ENCODE measurements at places on chromosomes 5 and 9.

- no peak for DNase-seq
These were observed 56.7 kb downstream of the PIK3R1 start for GRCh38 chr5:68272289-68272688.

DNA sequence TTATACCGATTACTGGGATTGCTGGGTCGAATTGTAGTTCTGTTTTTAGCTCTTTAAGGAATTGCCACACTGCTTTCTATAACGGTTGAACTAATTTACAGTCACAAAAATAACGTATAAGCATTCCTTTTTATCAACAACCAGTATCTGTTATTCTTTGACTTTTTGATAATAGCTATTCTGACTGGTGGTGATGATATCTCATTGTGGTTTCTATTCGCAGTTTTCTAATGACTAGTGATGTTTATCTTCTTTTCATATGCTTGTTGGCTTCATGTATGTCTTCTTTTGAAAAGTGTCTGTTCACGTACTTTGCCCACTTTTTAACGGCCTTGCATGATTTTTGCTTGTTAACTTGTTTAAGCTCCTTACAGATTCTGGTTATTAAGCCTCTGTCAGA lies 74.4 kb downstream of the FAM174A start:
- DNase-seq = no peak

- DNase-seq = no peak
These were observed 21.1 kb downstream of the HMGXB3 start for GRCh38 chr5:150021491-150022157.

DNA sequence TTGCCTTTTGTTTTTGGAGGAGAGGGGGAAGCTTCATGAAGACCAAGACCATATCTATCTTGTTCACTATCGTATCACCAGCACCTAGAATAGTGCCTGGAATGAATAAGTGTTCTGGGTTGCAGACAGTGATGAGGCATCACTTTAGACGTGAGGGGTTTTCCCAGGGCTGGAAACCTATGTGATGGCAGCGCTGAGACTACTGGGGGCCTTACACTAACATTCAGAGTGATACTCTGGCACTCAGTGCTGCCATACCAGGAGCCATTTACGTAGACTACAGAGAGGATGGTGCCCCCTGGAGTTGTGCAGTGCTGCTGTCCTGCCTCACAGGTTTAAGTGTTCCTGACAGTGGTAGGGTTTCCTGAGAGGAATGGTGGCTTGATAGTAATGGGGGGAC lies 6.9 kb downstream of the CCL19 start:
- no peak for DNase-seq

DNA sequence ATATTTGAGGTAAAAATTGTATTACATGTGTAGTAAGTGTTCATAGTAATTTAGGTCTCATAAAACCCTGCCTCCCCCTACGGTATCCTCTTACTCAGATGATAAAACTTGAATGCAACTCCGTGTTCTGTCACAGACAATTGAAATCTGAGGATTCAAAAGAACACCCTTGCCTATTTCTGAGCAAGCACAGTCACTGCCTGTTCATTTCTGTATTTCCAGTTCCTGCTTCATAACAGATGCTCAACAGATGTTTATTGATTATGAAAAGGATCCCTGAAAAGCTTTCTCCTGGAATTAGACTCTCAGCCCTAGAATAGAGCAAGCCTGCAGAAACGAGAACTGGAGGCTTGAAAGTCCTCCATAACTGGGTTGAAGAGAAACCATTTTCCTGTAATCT lies 144.1 kb upstream of the SPEF2 start:
- no peak for DNase-seq

- no peak for DNase-seq
These were observed 175.8 kb upstream of the GAS1 start for GRCh38 chr9:87122947-87123685.

GRCh38 chr9:76107482-76107881 lies 217.0 kb downstream of the PCSK5 start:
- no peak for DNase-seq

DNA sequence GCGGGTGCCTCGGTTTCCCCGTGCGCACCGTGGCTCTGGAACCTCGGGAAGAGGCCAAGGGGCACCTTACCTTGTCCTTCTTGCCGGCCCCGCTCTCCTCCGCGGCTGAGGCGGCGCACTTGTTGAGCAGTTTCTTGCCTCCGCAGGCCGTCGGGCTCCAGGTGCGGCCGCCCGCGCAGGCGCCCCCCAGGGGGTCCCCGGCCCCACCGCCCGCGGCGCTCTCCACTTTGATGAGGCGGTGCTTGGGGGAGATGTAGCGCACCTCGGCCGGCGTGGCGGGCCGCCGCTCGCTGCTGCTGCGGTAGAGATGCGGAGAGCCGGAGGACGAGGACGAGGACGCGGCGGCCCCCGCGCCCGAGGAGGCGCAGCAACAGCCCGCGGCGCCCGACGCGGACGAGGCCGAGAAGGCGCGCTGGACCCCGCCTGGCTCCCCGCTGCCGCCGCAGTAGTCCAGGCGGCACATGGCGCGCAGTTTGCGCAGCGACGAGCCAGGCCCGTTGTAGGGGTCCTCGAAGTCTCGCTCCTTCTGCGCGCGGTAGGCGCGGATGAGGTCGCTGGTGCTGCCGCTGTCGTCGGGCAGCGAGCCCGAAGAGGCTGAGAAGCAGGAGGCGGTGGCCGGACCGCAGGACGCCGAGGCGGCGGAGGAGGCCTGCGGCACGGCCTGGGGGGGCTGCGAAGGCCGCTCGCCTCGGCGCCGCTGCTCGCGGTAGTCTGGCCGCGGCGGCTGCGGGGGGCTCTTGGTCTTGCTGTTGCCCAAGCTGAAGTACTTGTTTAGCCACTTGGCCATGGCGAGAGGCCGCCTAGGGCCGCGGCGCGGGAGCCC lies 957 bp downstream of the SHB start:
- no peak for DNase-seq

DNA sequence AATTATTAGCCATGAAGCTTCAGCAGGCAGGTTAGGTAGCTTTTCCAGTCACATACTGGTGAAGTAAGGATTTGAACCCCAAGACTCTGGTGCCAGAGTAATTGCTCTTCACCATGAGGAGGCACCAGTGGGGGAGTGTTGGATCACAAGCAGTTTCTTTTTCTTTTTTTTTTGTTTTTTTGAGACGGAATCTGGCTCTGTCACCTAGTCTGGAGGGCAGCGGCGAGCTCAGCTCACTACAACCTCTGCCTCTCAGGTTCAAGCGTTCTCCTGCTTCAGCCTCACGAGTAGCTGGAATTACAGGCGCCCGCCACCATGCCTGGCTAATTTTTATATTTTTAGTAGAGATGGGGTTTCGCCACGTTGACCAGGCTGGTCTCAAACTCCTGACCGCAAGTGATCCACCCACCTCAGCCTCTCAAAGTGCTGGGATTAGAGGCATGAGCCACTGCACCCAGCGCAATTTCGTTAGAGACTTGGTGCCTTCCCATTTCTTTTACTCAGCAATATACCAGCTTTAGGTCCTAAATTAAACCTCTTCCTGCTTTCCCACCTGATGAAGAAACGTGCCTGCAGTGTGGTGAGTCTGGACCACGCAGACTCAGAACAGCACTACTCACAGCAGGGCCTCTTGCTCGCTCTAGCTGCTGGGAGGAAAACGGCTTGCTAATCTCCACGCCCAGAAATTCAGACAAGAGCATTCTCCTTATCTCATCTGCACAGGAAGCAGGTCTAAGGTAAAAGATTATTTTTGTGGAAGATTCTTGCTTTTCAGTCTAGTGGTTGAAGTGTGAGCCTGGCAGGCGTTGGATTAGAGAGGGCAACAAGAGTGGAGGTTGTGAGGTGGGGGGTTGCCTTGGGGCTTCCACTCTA lies at the start of gene S100Z:
TSS of gene S100Z (plus strand) at position 596 of the 873 bp plus-strand sequence. CDS start 25,346 bp downstream, outside the sequence.
- peak; percentile 36 for DNase-seq

GRCh38 chr5:56589481-56589860 lies 225.9 kb upstream of the MAP3K1 start:
- no peak for DNase-seq

GRCh38 chr5:39943811-39944210 lies 519.0 kb upstream of the DAB2 start:
- DNase-seq = no peak

GRCh38 chr9:78778861-78779374 lies 482.0 kb downstream of the PSAT1 start:
- DNase-seq = no peak

GRCh38 chr9:137445275-137445807 lies 4.2 kb upstream of the ENTPD8 start:
- peak; percentile 85 for DNase-seq

DNA sequence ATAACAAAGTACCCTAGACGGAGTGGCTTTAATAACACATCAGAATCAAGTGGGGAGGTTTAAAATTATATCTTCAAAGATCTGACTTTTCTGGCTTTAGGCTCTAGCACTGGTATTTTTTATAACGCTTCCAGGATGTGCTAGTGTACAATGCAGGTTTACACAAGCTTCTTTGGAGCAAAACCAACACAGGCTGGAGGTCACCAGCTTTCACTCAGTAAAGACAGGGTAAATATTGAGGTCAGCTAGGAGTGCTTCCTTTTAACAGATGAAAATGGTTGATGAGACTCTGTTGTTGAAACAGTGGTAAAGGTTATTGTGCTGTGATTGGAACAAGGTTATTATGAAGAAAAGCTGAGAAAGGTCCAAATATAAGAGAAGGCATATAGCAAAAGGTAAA lies 414.2 kb downstream of the TAF11L14 start:
- no peak for DNase-seq

GRCh38 chr5:68193481-68194036 lies 22.0 kb upstream of the PIK3R1 start:
- DNase-seq = no peak

DNA sequence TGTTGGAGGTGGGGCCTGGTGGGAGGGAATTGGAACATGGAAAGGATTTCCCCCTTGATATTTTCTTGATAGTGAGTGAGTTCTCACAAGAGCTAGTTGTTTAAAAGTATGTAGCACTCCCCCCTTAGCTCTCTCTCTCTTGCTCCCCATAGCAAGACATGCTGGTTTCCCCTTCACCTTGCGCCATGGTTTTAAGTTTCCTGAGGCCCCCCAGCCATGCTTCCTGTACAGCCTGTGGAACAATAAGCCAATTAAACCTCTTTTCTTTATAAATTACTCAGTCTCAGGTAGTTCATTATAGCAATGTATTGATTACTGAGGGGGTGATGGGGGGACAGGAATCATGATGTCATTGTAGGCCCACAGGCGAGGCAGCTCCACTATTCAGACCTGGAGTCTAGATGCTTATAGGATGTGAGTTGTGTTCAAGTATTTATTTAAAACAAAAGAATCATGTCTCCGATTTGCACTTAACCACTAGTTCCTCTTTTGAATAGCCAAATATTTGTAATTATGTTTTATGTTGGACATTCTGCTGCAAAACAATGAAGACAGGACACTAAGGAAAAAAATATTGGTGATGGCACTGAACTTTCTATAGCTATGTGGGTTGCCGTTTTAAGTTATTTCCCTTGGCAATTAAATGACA lies 156.6 kb downstream of the TMEM38B start:
- no peak for DNase-seq

- no peak for DNase-seq
These were observed 12.5 kb upstream of the RAPGEF1 start for GRCh38 chr9:131752231-131752884.

DNA sequence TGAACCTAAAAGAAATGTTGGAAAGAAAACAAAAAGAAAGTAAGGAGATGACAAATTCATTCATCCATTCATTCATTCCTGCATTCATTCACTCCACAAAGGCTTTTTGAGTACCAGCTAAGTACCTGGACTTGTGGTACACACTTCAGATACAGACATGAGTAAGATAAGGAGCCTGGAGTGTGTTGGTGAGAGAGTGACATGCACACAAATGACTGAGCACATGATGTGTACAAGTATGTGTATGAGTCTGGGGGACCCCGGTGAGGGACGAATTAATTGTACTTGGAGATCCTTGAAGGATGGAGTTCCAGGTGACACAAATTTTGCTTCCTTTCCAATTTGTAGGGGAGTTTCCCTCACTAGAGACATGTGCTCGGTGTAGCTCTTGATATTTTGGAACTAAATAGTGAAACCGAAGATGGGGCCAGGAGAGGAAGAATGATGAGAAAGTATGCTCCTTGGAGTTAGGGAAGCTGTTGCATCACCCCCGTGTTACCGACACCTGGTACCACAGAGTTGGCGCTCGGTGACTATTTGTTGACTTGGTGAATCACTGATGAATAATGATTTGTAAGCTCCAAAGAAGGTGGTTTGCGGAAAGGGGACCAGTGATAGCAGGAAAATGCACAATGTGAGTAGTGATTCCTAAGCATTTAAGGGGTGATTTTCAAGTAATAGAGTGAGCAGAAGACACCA lies 509.8 kb downstream of the CCDC171 start:
- DNase-seq = no peak

- no peak for DNase-seq
These were observed 1.2 kb upstream of the SIL1 start for GRCh38 chr5:139199321-139199720.

DNA sequence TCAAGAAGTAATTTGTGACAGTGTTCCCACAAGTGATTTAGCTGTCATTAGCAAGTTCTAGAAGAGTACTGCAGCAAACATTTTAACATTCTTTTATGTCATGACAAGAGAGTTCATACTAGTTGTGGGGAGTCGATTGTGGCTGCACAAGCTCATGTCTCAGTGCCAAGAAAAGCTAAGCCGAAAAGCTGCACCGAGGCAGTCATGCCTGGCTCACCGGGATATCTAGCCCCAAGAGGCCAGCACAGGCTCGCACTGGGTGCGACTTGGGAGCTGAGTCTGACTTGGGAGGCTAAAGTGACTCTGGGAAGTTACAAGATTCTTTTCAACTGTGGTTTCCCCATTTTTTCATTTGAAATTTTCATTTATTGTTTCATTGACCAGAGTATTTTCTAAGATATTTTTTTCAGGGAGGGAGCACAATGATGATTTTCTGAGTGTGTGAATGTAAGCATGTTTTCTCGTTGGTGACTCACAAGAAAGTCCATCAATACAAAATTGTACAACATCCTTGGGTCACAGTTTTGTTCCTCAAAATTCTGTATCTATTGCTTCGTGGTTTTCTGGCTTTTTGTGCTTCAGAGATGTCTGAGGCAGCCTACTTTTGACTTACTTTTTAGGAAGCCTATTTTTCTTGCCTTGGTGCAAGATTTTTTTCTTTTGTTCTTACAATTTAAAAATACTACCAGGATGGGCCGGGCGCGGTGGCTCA lies 18.7 kb downstream of the CAST start:
- DNase-seq = no peak

DNA sequence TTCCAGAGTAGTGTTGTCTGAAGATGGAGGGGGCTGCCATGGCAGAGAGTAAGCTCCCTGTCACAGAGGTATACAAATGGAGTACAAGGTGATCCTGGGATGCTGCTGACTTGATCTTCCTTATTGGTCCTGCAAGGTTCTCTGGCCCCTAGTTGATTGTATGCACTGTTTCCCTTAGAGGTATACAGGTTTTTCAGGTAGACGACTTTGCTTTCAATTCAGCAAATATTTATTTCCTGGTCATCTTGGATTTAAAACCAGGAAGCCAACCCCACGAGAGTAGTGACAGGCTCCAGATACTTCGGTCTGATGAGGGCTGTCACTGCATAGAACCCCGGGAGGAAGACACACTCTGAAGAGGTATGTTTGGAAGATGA lies 16.5 kb upstream of the TRIM14 start:
- no peak for DNase-seq

GRCh38 chr9:129612815-129613519 lies 7.9 kb downstream of the C9orf50 start:
- DNase-seq = no peak

All from CD4-positive, alpha-beta T cell treated with Interleukin-15 for 1 hour (primary cell).